ENCODE measurements at places on chromosomes 7 and 10.
A peak's percentile ranks its signal among the peaks of the same experiment; 100 is the strongest.

- DNase-seq, result no peak
These were observed 243.6 kb downstream of the ELFN1 start for GRCh38 chr7:1913466-1914282.

DNA sequence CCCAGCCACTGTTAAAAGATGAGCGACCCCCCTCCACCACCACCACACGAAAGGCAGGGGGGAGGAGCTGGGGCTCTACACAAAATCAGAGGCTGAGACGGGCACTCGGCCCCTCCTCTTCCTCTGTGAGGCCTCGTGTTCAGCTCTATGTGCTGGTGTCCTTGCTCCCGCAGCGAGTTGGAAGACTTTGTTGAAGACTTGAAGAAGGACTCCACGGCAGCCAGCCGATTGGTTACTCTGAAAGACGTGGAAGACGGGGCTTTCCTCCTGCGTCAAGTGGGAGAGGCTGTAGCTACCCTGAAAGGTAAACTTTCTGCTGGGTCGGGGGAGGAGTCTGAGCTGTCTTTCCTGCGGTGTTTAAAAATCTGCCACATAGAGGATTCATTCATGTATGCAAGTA lies 203.7 kb downstream of the ARHGAP21 start:
- DNase-seq, result no peak

GRCh38 chr10:70222340-70222794 lies 10.9 kb downstream of the PPA1 start:
- peak; percentile 84 for DNase-seq

- DNase-seq, result no peak
These were observed 336.3 kb downstream of the PTPRN2 start for GRCh38 chr7:158251061-158251965.

GRCh38 chr10:14372606-14373005 lies 41.9 kb upstream of the FRMD4A start:
- no peak for DNase-seq

DNA sequence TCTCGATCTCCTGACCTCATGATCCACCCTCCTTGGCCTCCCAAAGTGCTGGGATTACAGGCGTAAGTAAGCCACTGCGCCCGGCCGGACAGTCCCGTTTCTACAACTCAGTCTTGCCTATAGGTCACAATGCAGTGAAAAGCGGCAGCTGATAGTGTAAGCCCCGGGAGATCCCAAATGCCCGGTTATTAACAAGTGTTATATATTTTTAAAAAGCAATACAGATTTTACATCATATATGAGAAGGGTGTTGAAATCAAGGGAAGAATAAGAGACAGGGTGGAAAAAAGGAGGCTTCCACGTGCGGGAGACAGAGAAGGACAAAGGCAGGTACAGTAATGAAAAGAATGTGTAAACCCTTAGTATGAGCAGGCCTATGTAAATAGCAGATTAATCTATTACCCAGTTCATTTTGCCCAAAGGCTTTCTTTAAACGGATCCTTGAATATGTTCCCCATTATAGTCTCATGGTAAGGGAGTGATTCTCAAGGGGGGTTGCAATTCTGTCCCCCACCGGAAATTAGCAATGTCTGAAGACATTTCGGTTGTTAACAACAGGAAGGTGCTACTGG lies 170.8 kb downstream of the PDE1C start:
- no peak for DNase-seq

DNA sequence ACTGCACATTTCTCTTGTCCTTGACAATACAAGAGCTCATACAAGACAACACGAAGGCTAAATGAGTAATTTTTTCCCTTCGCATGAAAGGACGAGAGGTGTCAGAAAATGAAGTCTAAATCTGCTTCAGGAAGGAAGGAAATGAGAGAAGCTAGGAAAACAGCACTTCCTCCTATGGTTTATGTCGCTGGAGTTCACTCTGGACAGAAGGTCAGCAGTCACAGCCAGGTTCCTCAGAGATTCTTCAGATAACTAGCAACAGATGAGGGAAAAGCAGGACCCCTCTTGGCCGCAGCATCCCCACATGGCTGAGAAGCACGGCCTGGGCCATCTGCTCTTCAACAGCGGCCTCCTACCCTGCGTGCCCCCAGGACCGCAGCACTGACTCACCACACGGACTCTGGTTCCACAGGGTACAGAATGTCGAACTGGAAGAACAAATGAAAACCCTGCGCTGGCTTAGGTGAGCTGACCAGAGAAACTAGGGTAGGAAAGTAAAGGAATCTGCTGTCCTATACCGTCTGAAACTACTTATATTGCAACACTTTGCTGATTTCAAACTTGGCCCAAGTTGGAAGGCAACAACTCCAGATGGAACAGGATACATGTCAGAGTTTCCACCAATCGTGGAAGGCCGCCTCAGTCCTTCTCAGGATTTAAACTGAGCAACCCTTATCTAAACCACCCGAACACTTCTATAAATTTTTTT lies 26.3 kb downstream of the DNMBP start:
- DNase-seq, result no peak

GRCh38 chr7:138546064-138546619 lies 86.1 kb downstream of the TRIM24 start:
- peak; percentile 22 for DNase-seq

GRCh38 chr10:121406823-121407545 lies 191.3 kb downstream of the FGFR2 start:
- no peak for DNase-seq

GRCh38 chr7:27169658-27170425 lies 4.3 kb downstream of the HOXA10 start:
- peak; percentile 66 for DNase-seq

GRCh38 chr7:108875139-108875538 lies 305.5 kb downstream of the DNAJB9 start:
- DNase-seq, result no peak

- no peak for DNase-seq
These were observed 587.5 kb downstream of the PTPRN2 start for GRCh38 chr7:158000160-158000559.

GRCh38 chr7:130875-131780 lies 61.2 kb upstream of the FAM20C start:
- no peak for DNase-seq

DNA sequence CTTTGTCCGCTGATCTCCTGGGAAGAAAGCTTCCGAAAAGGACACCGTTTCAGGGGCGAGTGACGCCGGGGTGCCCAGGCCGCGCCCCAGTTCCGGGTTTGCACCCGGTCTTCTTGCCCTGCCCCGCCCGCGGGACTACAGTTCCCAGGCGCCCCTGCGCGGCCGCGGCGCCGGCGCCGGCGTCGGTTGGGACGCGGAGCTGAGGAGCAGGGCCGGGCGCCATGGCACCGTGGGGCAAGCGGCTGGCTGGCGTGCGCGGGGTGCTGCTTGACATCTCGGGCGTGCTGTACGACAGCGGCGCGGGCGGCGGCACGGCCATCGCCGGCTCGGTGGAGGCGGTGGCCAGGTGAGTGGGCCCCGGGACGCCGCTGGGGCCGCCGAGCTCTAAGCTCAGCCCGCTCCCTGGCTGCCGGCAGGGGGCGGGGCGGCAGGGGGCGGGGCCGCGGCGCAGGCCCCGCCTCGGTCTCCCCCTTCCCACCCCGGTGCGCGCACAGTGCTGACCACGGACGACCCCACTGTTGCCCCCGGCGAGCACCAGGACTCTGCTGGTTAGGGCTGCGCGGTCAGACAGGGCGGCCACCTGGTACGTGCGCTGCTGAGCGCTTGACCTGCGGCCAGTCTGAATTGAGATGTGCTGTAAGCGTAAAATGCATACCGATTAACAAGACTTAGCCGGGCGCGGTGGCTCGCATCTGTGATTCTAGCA lies at the start of gene LHPP:
Gene LHPP (plus strand): TSS at position 182 of the 706 bp plus-strand sequence. CDS start 40 bp downstream, at position 222.
- peak; percentile 71 for DNase-seq

- no peak for DNase-seq
These were observed 48.8 kb upstream of the CARD11 start for GRCh38 chr7:3092468-3092867.

GRCh38 chr10:10054466-10054865 lies 963.2 kb upstream of the CELF2 start:
- no peak for DNase-seq

DNA sequence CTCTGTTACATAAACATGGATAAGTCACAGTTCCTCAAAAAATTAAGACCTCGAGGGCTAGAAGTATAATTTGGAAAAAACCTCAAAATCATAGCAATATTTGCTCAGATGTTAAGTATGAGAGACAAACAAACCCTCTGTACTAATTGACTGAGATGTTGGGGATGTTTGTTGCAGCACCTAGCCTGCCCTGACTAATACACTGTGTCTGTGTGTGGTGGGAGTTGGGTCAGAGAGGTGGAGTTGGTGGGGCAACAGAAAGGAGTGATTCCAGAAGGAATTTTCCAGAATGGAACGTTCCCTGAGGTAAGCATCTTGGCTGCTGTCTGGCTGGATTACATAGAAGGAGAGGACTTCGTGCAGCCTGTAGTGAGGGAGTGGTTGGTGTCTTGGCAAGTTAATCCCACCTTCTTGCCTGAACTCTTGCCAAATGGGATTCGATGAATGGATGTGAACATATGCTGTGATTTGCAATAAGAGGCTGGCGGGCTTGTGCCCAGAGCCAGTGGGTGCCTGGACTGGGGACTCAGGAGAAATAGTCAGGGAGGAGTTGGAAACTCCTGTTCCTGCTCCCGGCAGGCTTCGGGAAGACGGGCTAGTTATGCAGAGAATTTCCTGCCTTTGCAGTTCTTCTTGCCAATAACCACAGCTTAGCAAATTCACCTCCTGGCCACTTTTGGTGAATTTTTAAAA lies 9.3 kb upstream of the FAM180A start:
- no peak for DNase-seq

- DNase-seq, result no peak
These were observed 514.7 kb downstream of the RPS24 start for GRCh38 chr10:78548369-78548768.

GRCh38 chr7:36119005-36119706 lies 33.9 kb upstream of the EEPD1 start:
- DNase-seq, result peak; percentile 58

DNA sequence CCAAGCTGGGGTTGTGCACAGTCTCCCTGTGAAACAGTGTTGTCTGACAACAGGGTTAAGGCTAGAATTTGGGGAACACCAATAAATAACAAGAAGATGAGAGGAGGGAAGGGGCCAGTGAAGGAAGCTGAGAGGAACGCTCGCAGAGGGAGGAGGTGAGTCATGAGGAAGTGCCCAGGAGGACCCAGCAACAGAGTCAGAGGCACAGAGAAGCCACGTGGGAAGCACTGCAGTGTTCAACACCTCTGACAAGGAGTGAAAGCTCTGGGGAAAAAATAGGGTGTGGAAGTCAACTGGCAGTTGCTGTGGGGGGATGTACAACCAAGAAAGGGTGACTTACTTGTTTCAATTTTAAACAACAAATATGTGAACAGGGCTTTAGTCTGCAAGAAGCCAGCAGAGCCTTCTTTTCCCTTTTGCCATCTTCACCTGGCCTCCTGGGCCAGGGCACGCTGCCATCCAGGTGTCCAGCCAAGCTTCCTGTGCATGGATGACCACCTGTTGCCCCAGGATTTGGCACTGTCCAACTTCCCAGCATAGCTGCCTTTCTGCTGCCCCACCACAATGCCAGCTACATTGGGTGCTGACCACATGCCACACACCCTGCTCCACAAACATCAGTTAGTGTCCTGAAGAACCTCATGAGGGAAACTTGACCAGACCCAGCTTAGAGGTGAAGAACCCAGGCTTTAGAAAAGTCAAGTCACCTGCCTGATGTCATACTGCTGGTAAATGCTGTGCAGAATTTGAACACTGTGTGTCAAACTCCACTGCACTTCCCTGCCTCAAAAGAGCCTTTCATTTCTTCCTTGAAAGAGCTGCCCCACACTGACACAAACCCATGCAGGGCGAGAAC lies 69.6 kb downstream of the ATXN7L1 start:
- DNase-seq, result peak; percentile 65

DNA sequence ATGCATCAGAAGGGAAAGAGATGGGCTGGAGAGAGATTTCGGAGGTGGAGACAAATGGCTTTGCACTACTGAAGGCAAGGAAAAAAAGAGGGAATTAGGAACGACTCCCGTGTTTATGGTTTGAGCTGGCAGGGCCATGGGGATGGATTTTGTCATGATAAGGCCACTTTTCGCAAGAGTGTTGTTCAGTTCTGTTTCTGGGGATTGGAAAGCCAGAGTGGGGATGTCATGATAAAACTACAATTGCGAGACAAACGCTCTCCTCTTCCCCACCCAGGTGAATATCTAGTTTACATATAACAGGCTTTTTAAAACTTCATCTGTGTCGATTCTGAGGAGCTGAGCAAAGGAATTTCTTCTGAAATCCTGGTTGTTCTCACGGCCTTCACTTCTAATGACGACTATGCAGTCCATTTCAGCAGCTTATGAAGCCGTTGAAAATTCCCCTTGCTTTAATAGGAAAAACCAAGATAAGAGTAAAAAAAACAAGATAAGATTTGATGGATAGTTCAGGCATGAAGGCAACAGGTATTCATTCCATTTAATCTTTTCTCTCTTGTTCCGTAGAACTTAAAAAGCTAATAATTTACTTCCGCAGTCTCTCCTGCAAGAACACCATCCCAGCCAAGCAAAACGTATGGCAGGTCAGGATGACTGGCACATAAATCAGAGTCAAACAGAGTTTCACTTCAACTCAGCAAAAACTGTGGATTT lies 245.6 kb upstream of the PITRM1 start:
- no peak for DNase-seq

GRCh38 chr7:103765901-103766300 lies 223.6 kb downstream of the RELN start:
- no peak for DNase-seq

DNA sequence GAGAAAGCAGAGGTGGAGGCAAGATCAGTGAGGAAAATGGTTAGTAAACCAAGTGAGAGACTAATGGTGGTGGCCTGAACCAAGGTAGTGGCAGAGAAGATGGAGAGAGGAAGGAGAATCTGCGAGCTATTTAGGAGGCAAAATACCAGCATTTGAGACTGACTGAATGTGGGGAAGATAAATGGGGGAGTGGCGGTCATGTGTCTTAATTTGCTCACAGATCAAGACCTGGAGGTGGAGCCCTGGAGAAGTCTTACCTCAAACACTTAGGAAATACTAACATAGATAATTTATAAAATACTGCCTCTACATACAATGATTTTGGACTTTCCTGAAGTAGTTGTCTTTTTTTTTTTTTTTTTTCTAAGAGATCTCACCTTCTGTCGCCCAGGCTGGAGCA lies 34.7 kb downstream of the ICA1 start:
- DNase-seq, result no peak

GRCh38 chr10:102264371-102264770 lies 19.0 kb downstream of the GBF1 start:
- DNase-seq, result no peak

- DNase-seq, result no peak
These were observed 7.3 kb upstream of the ASB4 start for GRCh38 chr7:95478272-95479037.

GRCh38 chr7:50491943-50492342 lies 41.8 kb upstream of the FIGNL1 start:
- DNase-seq, result no peak

DNA sequence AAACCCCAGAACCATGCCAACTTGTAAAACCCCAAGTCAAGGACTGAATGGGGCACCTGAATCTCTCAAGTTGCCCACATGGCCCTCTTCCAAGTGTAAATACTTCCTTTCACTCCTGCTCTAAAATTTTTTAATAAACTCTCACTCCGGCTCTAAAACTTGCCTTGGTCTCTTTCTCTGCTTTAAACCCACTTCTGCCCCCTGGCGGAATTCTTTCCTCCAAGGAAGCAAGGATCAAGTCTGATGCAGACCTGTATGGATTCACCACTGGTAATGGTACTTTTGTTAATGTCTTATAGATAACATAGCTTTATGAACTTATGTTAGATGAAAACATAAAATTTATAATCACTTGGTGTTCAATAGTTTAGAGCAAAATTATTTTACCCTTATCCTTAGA lies 33.8 kb downstream of the SLC16A9 start:
- DNase-seq, result no peak

- DNase-seq, result no peak
These were observed 196.0 kb downstream of the MAD1L1 start for GRCh38 chr7:2036786-2037185.
